Lower lobe of right lung (tissue), 2 donors: ENCODE measurements at places on chromosomes 2 and 18. TPM values are rescaled to one million over a fixed set of nuclear protein-coding genes. Genes with fewer than 3 reads are reported as not detected.

DNA sequence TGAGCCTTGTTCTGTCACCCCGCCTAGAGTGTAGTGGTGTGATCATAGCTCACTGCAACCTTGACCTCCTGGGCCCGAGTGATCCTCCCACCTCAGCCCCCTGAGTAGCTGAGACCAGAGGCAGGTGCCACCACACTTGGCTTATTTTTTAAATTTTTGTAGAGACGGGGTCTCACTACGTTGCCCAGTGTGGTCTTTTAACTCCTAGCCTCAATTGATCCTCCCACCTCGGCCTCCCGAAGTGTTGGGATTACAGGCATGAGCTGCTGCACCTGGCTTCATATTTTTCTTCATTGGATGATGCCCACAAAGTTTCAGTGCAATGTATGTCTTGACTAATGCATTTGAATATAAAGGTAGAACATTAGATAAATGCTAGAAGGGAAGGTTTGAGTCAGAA, 120.8 kb downstream of the FMNL2 start:
- no peak overlapping the region for H3K4me3 ChIP-seq
- no peak for DNase-seq
- H3K27me3 ChIP-seq = no peaks in the 10 kb centered on the region
- H3K4me1 ChIP-seq = no peaks in the 10 kb centered on the region
- H3K27ac ChIP-seq = no peak overlapping the region
- no peaks in the 10 kb centered on the region for H3K36me3 ChIP-seq

GRCh38 chr2:120406566-120406965, 60.6 kb downstream of the INHBB start:
- no peaks in the 10 kb centered on the region for H3K27me3 ChIP-seq
- no peak for DNase-seq
- H3K4me1 ChIP-seq = no peaks in the 10 kb centered on the region

- H3K4me3 ChIP-seq = no peak overlapping the region
- no peak for DNase-seq
- no peaks in the 10 kb centered on the region for H3K27me3 ChIP-seq
These were observed 55.7 kb downstream of the NPAS2 start for GRCh38 chr2:100875516-100876230.

DNA sequence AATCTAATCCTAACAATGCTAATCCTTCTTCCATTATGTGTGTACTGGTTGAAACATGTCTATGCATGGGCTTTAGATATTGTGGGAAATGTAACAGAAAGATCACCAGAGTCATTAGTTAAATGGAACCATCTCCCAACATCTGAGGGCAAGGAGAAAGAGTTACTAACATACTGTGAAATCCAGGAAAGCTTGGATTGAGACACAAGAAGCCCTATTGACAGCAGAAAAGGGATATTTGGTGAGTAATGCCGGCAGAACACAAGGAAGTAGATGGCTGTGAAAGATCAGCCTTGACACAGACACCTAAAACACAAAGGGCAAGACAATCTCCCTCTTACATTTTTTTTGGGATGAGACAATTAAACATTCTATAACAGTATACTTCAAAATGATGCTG, 28.5 kb upstream of the LAMA1 start:
- H3K4me3 ChIP-seq = no peak overlapping the region
- H3K36me3 ChIP-seq = no peaks in the 10 kb centered on the region
- no peak for DNase-seq

- no peaks in the 10 kb centered on the region for H3K36me3 ChIP-seq
- no peaks in the 10 kb centered on the region for H3K27me3 ChIP-seq
- no peaks in the 10 kb centered on the region for H3K4me1 ChIP-seq
- no peak overlapping the region for H3K4me3 ChIP-seq
- H3K27ac ChIP-seq = no peak overlapping the region
- DNase-seq = no peak
These were observed 14.6 kb downstream of the ZNF519 start for GRCh38 chr18:14117606-14118005.

- no peaks in the 10 kb centered on the region for H3K4me1 ChIP-seq
- no peaks in the 10 kb centered on the region for H3K27me3 ChIP-seq
- DNase-seq = no peak
- H3K4me3 ChIP-seq = no peak overlapping the region
- H3K36me3 ChIP-seq = no peaks in the 10 kb centered on the region
- no peak overlapping the region for H3K27ac ChIP-seq
These were observed 310.2 kb upstream of the ID2 start for GRCh38 chr2:8371653-8372052.

GRCh38 chr2:103496850-103497249, 735.0 kb downstream of the TMEM182 start:
- no peaks in the 10 kb centered on the region for H3K27me3 ChIP-seq
- no peak overlapping the region for H3K27ac ChIP-seq
- no peaks in the 10 kb centered on the region for H3K36me3 ChIP-seq

- no peak overlapping the region for H3K27ac ChIP-seq
- DNase-seq = no peak
- no peaks in the 10 kb centered on the region for H3K36me3 ChIP-seq
- no peaks in the 10 kb centered on the region for H3K4me1 ChIP-seq
These were observed 758.0 kb upstream of the NRXN1 start for GRCh38 chr2:51789918-51790317.

- H3K4me1 ChIP-seq = peaks cover 10% of the 10 kb centered on the region
- H3K27ac ChIP-seq = no peak overlapping the region
- no peaks in the 10 kb centered on the region for H3K27me3 ChIP-seq
- no peak overlapping the region for H3K4me3 ChIP-seq
These were observed 3.7 kb downstream of the MTX2 start for GRCh38 chr2:176272870-176273459.

DNA sequence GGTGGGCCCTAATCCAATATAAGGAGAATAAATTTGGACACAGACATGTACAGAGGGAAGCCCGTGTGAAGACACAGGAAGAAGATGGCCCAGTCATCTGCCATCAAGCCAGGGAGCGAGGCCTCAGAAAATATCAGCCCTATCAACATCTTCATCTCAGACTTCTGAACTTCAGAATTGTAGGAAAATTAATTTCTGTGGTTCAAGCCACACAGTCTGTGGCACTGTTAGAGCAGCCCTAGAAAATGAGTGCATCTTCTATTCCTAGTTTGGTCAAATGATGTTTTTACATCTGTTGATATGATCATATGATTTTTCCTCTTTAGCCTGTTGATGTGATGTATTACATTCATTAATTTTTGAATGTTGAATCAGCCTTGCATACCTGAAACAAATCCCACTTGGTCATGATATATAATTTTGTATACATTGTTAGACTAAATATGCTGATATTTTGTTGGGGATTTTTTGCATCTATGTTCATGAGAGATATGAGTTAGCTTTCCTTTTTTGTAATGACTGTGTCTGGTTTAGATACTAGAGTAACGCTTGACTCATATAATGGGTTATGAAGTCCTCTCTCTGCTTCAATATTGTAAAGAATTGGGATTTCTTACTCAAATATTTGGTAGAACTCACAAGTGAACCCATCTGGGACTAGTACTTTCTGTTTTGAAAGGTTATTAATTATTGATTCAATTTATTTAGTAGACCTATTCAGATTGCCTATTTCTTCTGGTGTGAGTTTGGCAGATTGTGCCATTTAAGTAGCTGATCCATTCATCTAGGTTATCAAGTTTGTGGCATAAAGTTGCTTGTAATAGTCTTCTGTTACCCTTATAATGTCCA, 451.4 kb downstream of the EIPR1 start:
- H3K27me3 ChIP-seq = no peaks in the 10 kb centered on the region
- no peaks in the 10 kb centered on the region for H3K4me1 ChIP-seq
- no peak for DNase-seq
- no peak overlapping the region for H3K4me3 ChIP-seq
- H3K27ac ChIP-seq = no peak overlapping the region

GRCh38 chr18:41482501-41482900, 472.5 kb upstream of the PIK3C3 start:
- no peak overlapping the region for H3K27ac ChIP-seq
- no peak overlapping the region for H3K4me3 ChIP-seq
- no peaks in the 10 kb centered on the region for H3K27me3 ChIP-seq

DNA sequence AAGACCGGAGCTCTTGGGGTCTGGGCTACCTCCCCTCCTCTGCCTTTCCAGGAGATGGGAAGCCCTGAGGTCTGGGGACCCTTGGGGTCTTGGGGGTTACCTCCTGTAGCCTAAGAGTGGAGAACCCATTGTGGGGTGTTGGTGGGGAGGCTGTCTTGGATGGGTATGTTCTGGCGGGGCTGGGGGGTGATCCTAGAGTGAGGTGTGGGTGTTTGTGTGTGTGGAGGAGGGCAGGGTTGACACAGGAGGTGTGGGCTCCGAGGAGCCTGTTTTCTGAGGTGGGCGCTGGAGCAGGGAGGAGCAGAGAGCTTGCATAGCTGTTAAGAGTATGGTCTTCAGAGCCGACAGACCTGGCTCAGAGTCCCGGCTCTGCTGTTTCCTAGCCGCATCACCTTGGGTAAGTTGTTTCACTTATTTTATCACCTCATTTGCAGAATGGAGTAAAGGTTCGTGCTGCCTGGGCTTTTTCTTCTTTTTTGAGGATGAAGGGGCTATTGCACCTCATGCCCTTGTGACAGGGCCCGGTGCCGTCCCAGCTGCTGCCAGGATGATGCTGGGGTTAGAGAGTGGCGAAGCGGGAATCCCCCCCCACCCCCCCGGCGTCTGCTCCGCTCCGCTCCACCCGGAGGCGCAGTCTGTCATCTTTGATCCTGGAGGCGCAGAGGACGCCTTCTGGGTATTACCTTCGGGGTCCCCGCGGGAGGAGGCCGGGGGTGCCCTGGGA, 17.2 kb downstream of the TET3 start:
- no peak for DNase-seq
- peaks cover 46% of the 10 kb centered on the region for H3K4me1 ChIP-seq
- no peaks in the 10 kb centered on the region for H3K27me3 ChIP-seq
- H3K27ac ChIP-seq = no peak overlapping the region
- peak overlapping the region; percentile 69 for H3K4me3 ChIP-seq

GRCh38 chr2:62478093-62478580, 27.9 kb downstream of the TMEM17 start:
- H3K27ac ChIP-seq = peak overlapping the region; percentile 64
- H3K36me3 ChIP-seq = no peaks in the 10 kb centered on the region
- no peak for DNase-seq
- no peaks in the 10 kb centered on the region for H3K27me3 ChIP-seq

DNA sequence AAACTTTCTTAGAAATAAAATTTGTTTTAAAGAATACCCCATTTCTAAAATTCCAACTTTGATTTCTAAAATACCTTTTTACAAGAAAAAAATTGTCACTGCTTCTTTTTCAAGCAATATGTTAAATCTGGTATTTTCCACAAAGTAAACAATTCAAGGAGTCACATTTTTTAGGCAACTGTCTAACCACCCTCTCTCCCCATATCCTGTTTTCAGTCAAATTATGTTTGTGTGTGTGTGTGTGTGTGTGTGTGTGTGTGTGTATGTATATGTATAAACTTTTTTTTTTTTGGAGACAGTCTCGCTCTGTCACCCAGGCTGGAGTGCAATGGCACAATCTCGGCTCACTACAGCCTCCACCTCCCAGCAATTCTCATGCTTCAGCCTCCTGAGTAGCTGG, 59.3 kb downstream of the ADNP2 start:
- H3K4me3 ChIP-seq = no peak overlapping the region
- H3K27ac ChIP-seq = no peak overlapping the region
- H3K4me1 ChIP-seq = peaks cover 7% of the 10 kb centered on the region
- no peak for DNase-seq

The TMEM237 gene
- 13.9 TPM for total RNA-seq

The CHRND gene
- total RNA-seq = not detected

The COL3A1 gene
- total RNA-seq = 187 TPM

The DTNA gene
- 21.0 TPM for total RNA-seq

The KRCC1 gene
- total RNA-seq = 24.7 TPM

The OTOS gene
- not detected for total RNA-seq

The ST8SIA5 gene
- total RNA-seq = not detected

The MRO gene
- total RNA-seq = 0.44 TPM

The LCT gene
- total RNA-seq = not detected

The KHK gene
- 5.1 TPM for total RNA-seq

The COPS9 gene
- total RNA-seq = 109 TPM
